ENCODE measurements at places on chromosomes 6 and 20. TPM values are rescaled to one million over a fixed set of nuclear protein-coding genes. Genes with fewer than 3 reads are reported as not detected.

LY6G6C gene
- total RNA-seq: 0.15 TPM

TFAP2A gene
- 28.4 TPM for total RNA-seq

MACROD2 gene
- total RNA-seq: 0.16 TPM

FAM83C gene
- 1.0 TPM for total RNA-seq

ZBTB12 gene
- total RNA-seq: 0.30 TPM

IPCEF1 gene
- 0.94 TPM for total RNA-seq

FAM120B gene
- total RNA-seq: 8.2 TPM

FERMT1 gene
- 98.4 TPM for total RNA-seq

MYB gene
- total RNA-seq: not detected

SPEF1 gene
- total RNA-seq: not detected

METTL24 gene
- total RNA-seq: not detected

GSTA3 gene
- not detected for total RNA-seq

PARD6B gene
- 1.2 TPM for total RNA-seq

PREP gene
- 36.8 TPM for total RNA-seq

KAT14 gene
- 12.5 TPM for total RNA-seq

LAMA5 gene
- total RNA-seq: 136 TPM

COL20A1 gene
- total RNA-seq: not detected

DEFB124 gene
- not detected for total RNA-seq

B4GALT5 gene
- 13.0 TPM for total RNA-seq

C20orf141 gene
- not detected for total RNA-seq

SAMD3 gene
- total RNA-seq: 0.16 TPM

JAG1 gene
- total RNA-seq: 156 TPM

UBD gene
- total RNA-seq: not detected

MUC21 gene
- not detected for total RNA-seq

EPHA7 gene
- total RNA-seq: not detected

SLC22A23 gene
- total RNA-seq: 12.7 TPM

OR2J2 gene
- not detected for total RNA-seq

All from hair follicular keratinocyte (primary cell).